Non-pigmented ciliary epithelial cell (primary cell): ENCODE measurements at places on chromosomes 2 and 18.

DNA sequence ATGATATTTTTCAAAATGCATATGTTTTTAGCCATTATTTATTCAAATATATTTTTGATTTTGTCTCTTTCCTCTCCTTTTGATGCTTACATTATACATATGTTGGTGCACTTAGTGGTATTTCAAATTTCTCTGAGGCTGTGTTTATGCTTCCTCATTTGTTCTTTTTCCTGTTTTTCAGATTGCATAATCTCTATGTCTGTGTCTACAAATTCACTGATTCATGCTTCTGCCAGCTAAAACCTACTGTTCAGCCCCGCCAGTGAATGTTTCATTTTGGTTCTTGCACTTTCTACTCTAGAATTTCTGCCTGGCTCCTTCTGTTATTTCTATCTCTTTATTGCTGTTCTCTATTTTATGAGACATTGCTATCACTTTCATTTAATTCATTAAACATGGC is 951.7 kb upstream of the CNTNAP5 start:
- DNase-seq: no peak

GRCh38 chr18:74183130-74183529 is 34.8 kb downstream of the TIMM21 start:
- no peak for DNase-seq

DNA sequence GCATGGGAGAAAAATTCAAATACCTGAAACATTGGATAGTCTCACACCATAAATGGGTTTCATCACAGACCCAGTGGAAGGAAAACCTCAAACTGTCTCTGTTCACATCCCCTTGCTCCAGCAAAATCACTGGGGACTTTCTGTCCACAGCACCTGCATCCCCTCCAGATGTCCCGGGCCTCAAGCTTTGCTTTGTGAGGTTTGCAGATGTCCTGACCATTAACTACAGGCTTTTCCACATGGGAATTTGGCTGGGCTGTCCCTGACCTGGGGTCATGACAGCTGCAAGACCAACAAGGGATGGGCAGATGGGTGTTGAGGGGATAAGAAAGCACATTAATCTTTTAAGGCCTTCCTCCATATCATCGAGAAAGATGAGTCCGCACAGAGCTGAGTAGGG is 427.9 kb downstream of the TXNL1 start:
- DNase-seq: no peak

- no peak for DNase-seq
These were observed 59.2 kb downstream of the TWIST2 start for GRCh38 chr2:238906936-238907716.

- DNase-seq: no peak
These were observed 58.3 kb downstream of the CYRIA start for GRCh38 chr2:16607301-16607700.

- DNase-seq: no peak
These were observed 19.3 kb downstream of the MRPL30 start for GRCh38 chr2:99200076-99200800.

- DNase-seq: no peak
These were observed 34.4 kb downstream of the MAIP1 start for GRCh38 chr2:199989822-199990221.

DNA sequence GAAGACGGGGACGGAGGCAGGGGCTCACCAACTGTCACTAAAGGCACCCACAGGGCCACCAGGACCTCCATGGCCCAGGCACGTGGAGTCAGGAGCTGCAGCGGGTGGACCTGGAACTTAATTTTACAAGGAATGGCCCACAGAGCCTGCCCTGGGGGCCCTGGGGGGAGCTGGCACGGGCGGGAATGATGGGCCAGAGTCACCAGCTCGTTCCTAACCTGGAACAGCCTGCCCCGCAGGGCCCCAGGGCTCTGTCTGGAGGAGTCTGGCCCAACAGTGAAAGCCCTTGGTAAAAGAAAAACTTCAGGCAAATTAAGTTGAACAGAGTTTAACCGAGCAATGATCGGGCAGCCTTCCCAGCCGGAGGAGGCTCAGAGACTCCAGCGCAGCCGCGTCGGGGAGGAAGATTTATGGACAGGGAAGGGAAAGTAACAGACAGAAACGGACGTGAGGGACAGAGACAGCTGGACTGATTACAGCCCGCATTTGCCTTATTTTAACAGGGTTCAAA is 118.4 kb upstream of the TMEM18 start:
- no peak for DNase-seq

DNA sequence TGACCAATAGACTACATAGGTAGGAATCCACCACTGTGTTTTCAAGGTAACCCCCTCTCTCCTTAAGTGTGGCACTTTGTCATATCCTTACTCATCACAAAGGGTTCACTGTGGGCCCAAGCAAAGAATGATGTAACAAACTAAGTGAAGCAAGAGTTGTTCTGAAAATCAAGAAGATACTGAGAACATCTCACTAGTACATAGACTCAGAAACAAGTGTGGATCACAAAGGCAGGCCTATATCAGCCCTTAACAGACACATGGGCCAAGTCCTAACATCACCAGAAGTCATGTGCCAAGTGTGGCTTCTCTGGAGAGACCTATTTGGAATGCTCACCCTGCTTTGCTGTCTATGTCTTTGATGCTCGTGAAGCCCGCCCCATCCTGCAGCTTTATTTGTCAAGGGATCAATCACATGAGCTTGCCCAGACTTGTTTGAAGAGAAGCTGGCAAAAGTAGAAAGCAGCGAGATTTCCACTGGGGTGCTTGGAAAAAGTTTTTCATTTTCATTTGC is 131.2 kb upstream of the TTC39C start:
- no peak for DNase-seq

DNA sequence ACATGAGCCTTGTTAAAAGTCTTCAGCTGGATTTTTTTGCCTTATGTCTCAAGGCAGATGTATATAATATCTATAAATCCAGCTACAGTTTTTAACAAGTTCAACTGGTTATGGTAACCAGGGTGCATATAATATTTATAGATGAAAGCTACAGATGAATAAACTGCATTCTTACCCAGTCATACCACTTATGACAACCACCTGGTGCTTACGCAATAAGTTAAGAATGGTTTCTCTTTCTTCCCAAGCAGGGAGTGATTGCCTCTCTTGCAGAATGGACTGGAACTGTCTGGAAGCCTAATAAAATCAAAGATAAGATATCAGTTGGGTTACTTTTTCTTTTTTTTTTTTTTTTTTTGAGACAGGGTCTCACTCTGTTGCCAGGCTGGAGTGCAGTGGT is 19.6 kb downstream of the DHX57 start:
- DNase-seq: no peak

DNA sequence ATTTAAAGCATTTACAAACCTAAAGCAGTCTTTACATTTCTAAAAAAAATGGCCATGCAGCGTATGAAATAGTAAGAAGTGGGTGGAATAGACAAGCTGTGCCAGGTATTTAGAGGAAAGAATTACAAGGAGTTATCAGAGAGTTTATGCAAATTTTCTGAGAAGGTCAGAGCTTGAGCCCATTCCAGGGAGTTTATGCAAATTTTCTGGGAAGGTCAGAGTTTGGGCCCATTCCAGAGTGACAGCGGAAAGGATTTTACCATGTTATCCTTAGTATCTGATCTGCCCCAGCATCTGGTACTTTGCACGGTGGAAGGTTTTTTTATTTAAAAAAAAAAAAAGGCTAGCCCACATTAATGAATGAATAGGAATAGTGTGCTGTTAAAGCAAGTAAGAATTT is 1.4 kb upstream of the DOK6 start:
- no peak for DNase-seq

- no peak for DNase-seq
These were observed 41.6 kb downstream of the ANKRD44 start for GRCh38 chr2:197268786-197269584.

DNA sequence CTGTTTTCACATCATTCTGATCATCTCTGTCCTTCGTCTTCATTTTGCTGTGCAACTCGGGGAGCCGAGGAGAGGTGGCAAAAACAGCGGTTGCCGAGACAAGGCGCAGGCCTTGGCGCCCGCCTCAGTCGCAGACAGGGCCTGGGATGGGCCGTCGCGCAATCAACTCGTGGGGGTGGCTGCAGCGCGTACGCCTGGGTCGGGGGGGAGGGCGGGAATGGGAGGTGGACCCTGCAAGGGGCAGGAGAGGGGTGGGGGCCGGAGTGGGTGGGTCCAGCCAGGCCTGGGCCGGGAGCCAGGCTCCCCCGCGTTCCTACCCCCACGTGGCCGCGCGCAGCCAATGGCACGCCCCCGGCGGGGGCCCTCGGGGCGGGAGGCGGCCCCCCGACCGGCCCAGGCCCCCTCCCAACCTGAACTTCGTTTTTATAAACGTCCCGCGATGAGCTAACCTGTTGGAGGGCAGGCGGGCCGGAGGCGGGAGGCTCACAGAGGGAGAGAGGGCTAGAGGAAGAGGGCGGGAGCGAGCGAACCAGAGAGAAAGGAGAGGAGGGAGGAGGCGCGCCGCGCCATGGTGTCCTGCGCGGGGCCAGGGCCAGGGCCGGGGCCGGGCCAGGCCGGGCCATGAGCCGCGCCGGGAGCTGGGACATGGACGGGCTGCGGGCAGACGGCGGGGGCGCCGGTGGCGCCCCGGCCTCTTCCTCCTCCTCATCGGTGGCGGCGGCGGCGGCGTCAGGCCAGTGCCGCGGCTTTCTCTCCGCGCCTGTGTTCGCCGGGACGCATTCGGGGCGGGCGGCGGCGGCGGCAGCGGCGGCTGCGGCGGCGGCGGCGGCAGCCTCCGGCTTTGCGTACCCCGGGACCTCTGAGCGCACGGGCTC is at the start of gene HOXD13:
TSS of gene HOXD13 (plus strand) at position 452 of the 875 bp plus-strand sequence. CDS start at position 622, 170 bp downstream.
- DNase-seq: no peak

- no peak for DNase-seq
These were observed 230.4 kb downstream of the SP3 start for GRCh38 chr2:173734797-173735196.

DNA sequence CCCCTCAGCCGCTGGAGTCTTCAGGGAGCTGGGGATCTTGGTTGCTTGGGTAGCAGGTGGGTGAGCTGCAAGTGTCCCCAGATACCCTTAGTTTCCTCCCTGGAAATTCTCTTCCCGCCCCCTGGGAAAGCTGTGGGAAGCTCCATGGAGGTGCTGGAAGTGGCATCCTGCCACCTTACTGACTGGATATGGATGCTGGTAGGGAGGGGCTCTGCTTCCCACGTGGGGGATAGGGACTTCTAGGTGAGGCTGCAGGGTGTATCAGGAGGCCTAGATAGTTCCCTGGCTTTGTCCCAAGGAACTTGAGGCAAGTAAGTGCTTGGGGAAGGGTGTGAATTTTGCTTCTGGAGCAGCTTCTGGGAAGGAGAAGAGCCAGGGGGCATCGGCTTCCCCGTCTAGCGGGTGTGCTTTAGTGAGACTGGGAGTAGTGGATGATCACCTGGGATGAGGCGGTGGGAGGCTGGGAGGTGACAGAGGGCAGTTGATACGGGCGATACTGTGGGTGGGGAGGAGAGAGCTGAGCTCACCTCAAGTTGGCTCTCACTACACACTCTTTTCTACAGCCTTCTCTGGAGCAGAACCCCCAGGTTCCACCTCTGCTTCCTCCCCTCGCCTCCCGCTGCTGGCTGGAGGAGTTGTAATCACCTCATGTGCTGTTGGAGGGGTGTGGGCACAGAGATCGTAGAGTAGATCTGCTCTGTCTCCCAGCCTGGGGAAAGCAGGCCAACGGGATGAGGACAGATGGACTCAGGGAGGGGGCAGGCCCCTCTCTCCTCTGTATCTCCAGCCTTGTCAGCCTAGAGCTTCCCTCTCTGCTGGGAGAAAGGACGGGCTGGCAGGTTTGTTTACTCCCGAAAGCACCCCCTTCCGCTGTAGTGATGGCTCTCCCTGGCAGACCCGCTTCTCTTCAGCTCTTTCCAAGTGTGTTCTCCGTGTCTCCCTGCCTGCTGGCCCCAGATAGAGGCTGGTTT is 19.8 kb downstream of the TET3 start:
- DNase-seq: no peak
